Stimulated activated naive CD8-positive, alpha-beta T cell treated with anti-CD3 and anti-CD28 coated beads, Interleukin-15, amount 100 ng/mL, for 72 hours (primary cell): ENCODE measurements at places on chromosomes 4 and X.

DNA sequence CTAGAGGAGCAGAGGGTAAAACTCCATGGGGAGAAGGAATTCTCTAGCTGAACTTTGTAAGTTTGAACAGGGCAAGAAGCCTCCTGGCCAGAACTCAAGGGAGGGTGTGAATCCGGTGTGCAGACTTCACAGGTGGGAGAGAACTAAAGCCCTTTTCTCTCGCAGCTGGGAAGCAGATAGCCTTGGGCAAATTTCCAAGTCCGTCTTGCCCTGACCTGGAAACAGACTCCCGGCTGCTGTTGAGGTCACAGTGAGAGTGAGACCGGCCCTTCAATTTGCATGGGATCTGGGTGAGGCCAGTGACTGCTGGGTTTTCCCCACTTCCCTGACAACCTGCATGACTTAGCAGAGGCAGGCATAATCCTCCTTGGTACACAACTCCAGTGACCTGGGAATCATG lies 94.5 kb upstream of the ZNF827 start:
- DNase-seq = no peak

DNA sequence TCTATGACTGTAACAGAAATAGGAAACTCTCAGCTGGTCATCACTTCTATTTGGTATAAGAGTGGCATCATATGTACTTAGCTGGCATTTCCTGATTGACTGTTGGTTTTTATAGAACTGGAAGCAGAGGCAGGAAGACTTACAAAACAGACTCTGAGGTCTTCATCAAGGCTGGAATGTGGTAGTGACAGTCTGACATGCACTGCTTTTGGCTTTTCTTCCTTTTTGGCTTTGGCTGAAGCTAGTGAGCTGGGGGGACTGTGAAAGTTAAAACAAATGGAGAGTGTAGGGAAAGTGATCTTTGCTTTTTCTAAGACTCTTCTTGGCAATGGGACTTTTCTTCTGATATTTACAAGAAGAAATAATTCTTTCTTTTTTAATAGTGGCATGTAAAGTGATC lies 121.1 kb upstream of the SLC4A4 start:
- no peak for DNase-seq

DNA sequence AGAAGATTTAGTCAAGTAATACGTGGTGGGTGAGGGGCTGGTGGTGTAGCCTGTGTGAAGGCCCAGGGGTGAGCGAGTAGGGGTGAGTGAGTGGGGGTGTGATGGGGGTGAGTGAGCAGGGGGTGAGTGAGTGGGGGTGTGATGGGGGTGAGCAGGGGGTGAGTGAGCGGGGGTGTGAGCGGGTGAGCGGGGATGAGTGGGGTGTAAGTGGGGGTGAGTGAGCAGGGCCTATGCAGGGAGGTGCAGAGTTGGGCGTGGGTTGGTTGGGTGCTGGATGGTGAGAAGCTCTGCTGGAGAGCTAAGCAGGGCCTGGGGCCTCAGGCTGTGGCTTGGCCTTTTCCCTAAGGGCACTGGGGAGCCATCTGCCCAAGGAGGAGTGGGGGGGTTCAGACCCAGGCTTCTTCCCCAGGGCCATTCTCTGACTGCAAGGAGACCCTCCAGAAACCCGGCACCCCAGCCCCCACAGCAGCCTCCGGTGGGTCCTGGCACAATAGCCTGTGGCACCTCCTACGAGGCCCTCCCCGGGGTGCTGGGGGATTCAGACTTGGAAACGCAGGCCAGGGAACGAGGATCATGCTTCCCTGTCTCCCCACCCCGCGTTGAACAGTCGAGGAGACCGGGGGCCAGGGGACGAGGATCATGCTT lies 30.4 kb downstream of the SH3TC1 start:
- DNase-seq = no peak

- DNase-seq = no peak
Measured at GRCh38 chr4:177562859-177563258, 120.6 kb upstream of the AGA start.

DNA sequence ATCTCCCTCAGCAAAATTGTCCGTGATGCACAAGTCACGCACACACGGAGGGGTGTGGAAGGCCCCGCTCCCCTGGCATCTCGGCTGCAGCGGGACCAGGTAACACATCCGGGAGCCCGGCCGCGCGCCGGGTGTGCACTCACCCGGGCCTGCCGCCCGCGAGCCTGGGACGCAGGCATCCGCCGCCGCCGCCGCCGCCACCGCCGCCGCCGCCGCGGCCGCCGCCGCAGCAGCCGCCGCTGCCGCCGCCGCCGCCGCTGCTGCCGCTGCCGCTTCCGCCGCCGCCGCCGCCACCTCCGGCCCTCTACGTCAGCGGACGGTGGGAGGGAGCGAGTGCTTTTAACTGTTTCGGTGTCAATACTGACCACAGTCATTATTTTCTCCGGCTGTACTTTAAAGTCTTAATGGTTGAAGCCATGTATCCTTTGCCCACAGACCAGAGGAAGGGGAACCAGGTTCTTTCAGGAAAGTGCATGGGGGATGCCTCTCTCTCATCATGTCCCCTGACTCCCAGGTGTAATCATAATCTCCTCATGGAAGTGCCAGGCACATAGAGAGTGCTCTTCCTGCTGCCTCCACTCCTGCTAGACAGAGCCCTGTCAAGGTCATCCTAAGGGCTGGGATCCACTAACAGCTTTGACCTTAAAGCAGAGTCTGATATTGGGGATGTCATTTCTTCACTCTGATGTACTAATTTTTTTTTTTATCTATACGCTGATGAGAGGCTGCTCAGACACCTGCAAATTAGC lies 38.0 kb downstream of the MAGEE2 start:
- DNase-seq = peak; percentile 4

DNA sequence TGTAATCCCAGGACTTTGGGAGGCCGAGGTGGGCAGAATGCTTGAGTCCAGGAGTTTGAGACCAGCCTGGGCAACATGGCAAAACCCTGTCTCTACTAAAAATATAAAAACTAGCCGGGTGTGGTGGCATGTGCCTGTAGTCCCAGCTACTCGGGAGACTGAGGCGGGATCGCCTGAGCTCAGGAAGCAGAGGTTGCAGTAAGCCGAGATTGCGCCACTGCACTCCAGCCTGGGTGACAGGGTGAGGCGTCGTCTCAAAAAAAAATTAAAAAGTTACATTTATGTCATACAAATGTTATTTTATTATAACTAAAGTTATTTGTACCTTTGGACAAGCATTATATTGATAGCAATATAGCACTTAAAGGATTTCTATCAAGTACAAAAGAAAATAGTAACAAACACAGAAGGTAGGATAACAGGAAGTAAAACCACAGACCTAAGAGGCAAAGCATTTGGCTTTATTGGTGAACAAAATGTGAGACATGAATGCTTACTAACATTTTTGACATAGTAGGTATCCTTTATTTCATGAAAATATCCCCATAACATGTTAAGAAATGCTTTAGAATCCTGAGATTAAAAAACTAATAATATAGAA lies 51.5 kb downstream of the TMEM165 start:
- no peak for DNase-seq

- no peak for DNase-seq
Measured at GRCh38 chr4:82360298-82361177, 13.3 kb downstream of the HNRNPD start.

DNA sequence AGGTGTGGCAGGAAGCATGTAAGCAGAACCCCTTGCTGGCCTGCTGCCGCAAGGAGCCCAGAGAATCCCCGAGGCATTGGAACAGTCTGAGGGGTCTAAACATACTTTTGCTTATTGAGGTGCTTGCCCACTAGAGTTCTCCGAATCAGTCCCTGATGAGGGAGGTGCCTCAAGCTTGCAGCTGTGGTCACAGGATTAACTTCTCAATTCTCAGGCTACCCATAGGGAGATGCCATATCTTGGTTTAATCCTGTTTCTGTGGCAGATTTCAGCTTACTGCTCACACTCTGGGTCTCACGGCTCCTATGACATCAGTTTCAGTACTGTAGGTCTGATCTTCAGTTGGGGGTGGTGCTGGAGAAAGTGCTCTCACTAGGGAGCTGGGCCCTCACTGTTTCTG lies 39.9 kb downstream of the CCNG2 start:
- no peak for DNase-seq

- DNase-seq = no peak
Measured at GRCh38 chr4:28373191-28373590, 1512.5 kb downstream of the STIM2 start.

GRCh38 chrX:151336809-151337208 lies 60.2 kb upstream of the VMA21 start:
- DNase-seq = no peak

DNA sequence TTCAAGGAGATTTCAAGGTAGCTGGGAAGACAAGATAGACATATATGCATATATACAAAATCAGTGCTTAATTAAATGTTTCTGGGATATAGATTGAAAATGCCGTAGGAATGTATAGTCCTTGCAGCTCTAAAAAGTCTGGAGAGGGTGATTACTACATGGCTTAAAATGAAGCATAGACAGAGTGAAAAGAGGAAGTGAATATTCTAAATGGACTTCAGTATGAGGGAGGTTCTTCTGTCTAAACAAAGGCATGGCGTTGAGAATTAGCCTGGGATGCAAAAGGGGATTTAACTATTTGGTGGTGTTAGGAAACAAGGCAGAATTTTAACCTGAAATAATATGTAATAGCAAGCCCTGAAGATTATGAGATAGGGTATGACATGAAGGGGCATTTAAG lies 141.5 kb upstream of the FRMPD4 start:
- no peak for DNase-seq

DNA sequence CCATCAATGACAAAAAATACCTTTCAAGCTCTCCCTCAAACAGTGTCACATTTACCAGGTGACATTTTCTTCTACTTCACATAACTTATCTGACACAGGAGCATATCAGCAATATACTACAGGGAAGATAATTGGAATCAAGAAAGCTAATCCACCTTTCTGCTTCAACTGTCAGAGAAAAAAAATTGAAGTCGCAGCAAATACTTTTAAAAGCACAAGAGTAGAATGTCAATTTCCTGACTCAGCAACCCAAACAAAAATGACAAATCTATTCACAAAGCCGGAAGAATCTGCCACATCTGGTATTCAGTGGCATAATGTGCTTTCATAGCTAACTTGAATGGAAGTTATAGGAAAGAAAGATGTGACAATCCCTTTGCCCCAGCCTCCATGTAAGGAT lies 36.7 kb downstream of the AGA start:
- DNase-seq = no peak

- DNase-seq = no peak
Measured at GRCh38 chr4:182022909-182023308, 220.3 kb upstream of the TENM3 start.

- peak; percentile 45 for DNase-seq
Measured at GRCh38 chrX:100409610-100410590, at the start of gene PCDH19. Gene PCDH19, minus strand, starts transcription at chrX:100410273. Its CDS starts 1,676 bp downstream, at chrX:100408597.

DNA sequence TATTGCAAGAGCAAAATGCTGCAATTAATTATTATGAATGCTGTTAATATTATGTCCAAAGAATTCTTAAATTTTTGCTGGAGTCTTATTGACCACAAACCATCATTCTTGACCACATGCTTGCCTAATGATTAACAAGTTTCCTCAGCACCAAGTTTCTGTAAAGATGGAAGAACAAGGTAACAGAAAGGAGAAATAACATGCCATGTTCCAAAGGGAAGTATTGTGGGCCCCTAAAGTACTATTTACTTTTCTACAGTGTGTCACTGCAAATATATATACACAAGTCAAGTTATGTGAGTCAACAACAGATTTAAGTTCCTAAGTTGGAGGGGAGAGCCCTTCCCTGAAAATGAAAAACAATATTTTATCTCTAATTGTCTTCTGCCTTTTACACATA lies 20.6 kb downstream of the FAM47E start:
- DNase-seq = no peak

DNA sequence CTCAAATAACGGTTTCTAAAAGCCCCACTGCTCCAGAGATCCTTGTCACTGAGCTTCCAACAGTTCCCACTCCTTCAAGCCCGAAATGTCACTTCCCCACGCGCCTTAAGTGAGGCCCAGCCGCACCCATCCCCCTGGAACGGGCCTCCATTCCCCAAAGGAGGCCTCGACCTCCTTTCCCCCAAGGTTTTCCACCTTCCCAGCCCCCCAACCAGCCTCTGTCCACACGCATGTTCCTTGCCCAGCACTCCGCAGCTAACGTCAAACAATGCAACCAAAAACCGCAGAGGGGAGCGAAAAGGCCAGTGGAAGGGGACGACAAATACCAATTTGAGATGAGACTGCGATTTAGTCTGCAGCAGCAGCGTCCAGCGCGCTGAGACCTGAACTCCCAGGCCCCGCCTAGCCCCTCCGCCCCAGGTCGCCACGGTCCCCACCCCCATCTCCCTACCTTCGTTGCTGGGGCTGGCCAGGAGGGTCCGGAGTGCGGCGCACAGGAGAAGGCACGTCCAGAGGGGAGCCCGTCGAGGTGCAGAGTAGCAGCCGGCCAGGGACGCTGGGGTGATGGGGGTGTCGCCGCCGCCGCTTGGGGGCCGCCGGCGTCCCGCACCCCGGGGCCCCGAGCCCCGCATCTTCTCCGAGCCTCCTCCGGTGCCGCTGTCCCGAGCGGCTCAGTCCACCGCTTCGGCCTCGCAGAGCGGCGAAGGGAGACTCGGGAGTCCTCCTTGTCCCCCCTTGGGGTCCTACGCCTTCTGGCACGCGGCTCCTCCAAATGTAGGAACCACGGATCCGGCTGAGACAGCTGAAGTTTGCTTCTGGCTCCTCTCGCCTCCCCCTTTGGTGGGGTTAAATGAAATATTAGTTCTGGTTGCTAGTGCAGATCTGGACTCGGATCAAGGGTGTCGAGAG lies 924 bp downstream of the EPHA5 start:
- DNase-seq = no peak

DNA sequence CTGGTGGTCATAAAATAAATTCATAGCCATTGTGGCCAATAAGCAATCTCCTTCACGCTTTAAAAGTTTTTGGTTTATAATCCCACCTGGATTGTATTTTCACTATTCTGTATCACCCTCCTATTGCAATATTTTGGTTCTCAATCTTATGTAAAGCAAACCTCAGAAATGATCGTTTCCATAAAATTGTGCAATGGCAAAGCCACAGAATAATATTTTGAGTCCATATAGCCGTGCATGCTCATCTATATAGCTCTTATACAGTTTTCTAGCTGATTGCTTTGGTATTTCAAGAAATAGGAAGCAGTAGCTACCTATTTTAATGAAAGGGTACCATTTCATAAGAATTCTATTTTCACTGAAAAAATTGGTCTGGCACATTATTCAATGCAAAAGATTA lies 10.0 kb upstream of the HAND2 start:
- DNase-seq = no peak
